ENCODE measurements at places on chromosomes 16 and 17.
A peak's percentile ranks its signal among the peaks of the same experiment; 100 is the strongest.

DNA sequence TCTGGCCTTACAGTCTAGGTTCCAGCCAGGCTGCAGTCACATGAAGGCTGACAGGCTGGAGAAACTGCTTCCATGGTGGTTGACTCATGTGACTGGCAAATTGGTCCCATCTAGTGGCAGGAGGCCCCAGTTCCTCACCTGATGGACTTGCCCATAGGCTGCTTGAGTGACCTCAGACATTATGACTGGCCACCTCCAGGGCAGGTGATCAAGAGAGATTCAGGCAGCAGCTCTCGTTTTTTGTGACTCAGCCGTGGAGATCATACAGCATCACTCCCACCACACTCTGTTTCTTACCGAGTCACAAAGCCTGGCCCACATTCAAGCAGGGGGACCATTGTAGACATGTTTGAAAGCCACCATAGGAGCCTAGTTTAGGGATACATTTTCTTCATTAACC, 34.5 kb downstream of the SIAH1 start:
- no peak for DNase-seq

- no peak for DNase-seq
These were observed 44.1 kb upstream of the RBFOX3 start for GRCh38 chr17:79654960-79655382.

DNA sequence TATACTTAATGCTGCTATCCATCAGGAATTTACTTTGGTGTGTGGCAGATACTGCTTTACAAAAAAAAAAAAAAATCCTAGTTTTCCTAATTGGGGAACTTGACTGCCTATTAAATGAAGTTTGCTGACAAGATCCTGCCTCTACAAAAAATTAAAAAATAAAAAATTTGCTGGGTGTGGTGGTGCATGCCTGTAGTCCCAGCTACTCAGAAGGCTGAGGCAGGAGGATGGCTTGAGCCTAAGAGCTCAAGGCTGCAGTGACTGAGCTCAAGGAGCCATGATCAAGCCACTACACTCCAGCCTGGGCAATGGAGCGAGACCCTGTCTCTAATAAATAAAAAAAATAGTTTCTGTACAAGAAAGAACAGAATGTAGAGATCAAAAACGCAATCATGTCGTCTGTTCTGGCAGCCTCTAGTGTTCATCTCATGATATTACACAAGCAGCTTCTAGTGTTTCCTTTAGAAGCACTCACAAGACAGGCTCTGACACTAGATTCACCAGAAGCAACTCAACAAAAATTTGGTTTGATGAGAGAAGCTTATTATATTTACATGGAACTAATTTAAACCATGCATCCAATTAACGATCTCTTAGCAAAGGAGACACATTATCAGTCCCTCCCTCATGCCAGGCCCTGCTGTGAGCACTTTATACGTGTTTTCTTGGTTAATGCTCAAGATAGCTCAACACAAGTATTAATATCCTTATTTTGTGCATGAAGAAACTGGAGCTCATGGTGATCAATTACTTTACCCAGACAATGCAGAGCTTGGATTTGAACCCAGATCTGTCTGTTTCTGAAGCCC, 6.8 kb upstream of the KRTAP17-1 start:
- peak; percentile 61 for DNase-seq

DNA sequence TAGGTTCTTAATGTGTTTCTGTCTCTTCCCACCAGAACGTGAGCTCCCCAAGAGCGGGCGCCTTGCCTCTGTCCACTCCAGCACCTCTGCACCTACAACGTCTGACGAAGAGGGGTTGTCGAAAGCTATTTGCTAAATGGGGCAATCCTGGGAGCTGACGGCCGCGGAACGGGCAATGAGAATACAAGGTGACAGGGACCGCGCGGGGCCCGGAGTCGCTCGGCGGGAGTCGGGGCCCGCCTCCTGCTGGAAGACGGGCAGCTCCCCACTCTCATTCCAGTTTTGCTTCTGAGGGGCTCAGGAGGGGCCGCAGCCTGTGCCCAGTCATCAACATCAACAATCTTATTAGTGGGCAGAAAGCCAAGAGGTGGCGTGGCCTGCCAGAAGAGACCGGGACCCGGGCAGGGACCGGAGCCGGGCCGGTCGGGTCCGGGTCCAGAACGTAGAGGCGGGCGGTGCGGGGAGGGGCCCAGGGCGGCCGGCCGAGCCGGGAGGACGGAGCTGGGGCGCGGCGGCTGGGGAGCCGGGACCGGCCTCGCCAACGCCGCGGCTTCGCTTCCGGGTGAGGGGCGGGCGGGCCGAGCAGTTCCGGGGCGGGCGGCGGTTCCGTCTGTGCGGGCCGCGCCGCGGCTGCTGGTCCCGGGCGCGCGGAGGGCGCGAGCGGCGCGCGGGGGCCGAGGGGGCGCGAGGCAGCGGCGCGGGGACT, at the start of gene MOSMO:
Gene MOSMO (plus strand): TSS at position 603 of the 706 bp plus-strand sequence. CDS start 191 bp downstream, outside the sequence.
- no peak for DNase-seq

- no peak for DNase-seq
These were observed 53.4 kb downstream of the MFSD11 start for GRCh38 chr17:76791053-76791980.

DNA sequence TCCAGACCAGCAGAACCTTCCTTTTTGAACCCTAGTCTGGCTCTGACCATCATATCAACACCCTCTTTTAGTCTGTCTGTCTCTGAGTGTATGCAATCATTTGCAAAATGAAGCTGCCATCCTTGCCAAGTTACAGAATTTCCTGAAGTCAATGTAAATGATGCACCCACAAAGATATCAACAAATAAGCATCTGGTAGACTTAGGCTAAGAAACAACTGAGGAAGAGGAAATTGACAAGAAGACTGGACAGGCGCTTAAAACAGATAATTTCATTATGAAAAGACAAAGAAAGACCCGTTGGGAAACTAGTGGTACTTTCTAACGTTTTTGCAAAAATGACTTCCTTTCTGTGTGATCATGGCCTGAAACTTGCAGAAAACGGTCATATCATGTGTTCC, 24.7 kb upstream of the CIITA start:
- no peak for DNase-seq

DNA sequence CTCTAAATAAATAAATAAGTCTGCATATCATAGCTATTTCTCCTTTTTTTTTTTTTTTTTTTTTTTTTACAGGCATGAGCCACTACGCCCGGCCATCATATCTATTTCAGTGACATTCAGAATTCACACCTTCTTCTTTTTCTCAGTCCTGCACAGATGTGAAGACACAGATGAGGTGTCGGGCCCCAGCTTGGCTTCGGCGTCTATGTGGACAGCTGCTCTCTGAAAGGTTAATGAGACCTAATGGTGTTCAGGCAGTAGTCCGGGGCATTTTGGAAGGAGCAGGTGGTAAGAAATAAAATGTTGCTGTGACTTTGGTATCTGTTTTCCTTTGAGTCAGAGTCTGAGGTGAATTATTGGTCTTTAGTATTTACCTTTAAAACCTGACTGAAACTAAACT, 23.6 kb downstream of the TANGO6 start:
- no peak for DNase-seq

- no peak for DNase-seq
These were observed 4.6 kb downstream of the C16orf78 start for GRCh38 chr16:49378238-49378637.

DNA sequence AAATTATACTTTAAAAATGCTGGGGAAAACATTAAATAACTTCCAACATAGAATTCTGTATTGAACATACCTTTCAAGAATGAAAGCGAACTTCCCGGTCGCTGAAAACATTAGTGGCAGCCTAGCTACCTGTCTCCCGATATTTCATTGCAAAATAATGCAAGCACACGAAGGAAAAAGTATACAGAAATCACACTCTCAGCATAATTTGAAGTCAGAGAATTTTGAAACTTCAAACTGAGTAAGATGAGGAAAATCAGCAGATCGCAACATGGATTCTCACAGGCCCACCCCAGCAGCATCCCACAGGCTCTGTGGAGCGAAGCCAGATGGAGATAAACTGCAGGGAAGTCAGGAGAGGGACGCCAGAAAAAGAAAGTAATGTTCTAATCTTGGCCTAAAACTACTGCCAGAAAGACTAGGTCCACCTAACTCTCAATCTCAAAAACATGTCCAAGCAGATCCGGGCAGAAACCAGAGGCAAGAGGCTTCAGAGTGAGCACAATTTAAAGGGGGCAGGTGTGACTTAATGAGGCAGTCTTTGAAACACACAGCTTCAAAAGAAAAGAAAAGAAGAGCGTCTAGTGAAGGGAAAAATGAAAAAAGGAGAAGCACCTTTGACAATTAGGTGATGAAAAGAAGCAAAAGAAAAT, 4.8 kb upstream of the GOSR1 start:
- no peak for DNase-seq

- no peak for DNase-seq
These were observed 184.9 kb downstream of the WWOX start for GRCh38 chr16:78284326-78284725.

DNA sequence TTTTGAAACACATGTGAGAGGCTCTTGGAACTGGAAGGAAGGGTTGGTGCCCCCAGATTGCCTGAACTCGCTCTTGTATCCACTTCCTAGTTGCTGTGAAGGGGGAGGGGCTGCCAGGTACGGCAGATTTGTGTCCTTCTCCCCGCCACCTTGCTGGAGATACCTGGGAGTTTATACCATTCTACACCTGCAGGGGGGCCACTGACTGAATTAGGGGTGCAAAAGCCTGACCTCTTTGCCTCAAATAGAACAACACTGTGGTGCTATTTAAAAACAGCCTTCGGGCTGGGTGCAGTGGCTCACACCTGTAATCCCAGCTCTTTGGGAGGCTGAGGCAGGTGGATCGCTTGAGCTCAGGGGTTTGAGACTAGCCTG, 35.1 kb upstream of the IL34 start:
- no peak for DNase-seq

DNA sequence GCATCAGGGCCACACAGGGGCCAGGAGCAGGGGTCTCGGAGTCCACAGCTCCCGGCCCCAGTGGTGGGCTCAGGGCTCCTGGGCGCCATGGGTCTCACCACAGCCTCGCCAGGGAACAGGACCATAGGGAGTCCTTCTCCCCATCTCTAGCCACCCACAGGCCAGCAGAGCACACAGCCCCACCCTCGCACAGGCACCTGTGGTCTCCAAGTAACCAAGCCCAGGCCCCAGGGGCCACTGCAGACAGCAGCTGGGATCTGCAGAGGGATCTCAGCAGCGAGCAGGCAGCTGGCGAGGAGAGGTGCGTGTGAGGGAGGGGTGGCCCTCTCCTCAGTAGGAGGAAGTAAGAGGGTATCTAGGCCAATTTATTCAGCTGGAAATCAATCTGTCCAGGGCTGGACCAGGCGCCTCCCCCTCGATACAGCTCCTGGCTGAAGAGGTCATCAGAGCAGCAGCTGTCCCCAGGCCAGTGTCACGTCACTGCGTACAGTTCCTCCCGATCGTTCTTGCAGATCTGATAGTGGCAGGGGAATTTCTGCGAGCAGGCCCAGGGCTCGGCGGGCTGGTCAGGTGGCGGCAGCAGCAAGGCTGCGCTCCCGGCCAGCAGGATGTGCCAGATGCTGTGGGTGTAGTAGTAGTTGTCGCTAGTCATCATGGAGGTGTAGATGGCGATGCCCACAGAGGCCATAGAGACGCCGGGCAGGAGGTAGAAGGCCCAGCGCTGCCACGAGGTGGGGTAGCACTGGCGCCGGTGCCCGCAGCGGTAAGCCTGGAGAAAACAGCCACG, 1.4 kb upstream of the MRPL28 start:
- no peak for DNase-seq

DNA sequence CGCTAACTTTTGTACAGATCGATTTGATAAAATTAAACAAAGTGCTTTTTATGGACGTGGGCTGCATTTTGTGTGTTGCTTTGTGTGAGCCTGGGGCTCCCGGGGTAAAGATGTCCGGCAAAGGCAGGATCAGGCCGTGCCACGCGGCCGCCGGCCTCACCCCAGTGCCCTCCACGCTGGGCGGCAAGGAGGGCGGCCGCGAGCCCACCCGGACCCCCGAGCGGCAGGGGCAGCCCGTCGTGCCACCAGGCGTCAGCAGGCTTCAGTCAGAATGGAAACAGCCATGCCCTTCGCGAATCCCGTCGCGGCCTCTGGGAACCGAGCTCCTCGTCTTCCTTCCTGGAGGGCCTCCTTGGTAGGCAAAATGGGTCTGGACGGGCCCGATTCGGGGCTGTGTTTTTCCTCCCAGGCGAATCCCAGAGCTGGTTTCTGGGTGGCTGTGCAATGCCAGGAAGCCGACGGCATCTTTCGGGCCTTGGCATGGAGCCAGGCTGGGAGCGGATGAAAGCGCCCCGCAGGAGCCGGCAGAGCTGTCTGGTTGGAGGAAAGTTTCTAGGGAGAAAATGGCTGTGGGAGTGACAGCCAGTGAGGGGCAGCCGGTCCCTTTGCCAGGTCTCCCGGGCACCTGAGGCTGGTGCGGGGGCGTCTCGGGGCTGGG, 5.5 kb downstream of the SOX8 start:
- DNase-seq, result no peak

- DNase-seq, result peak; percentile 40
These were observed 80.9 kb downstream of the PRKCA start for GRCh38 chr17:66383333-66383732.

GRCh38 chr16:83579436-83579835, 228.3 kb upstream of the HSBP1 start:
- no peak for DNase-seq

- no peak for DNase-seq
These were observed at the start of gene SEZ6L2 for GRCh38 chr16:29899516-29900101. TSS of gene SEZ6L2 (minus strand) at chr16:29899550. CDS start at chr16:29899019, 531 bp downstream.

- DNase-seq, result no peak
These were observed 5.6 kb upstream of the PVALEF start for GRCh38 chr17:81159611-81160265.

DNA sequence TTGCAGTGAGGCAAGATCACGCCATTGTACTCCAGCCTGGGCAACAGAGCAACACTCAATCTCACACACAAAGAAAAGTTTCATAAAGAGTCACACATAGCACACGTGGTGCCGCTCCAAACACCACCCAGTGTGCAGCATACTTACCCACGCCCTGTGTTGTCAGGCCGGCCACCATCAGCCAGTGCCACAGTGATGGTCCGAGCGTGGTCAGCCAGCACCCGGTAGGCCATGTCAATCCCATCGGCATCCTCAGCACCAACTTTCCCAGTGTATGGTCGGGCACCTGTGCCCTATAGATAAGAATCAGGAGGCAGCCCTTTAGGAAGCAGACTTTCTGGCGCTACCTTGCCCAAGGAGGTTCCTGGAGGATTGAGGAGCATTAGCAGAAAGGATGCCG, 17.7 kb upstream of the EXOSC6 start:
- no peak for DNase-seq

- DNase-seq, result no peak
These were observed 5.2 kb downstream of the RND2 start for GRCh38 chr17:43030137-43030767.

GRCh38 chr17:49659661-49660382, 18.1 kb downstream of the SPOP start:
- no peak for DNase-seq

DNA sequence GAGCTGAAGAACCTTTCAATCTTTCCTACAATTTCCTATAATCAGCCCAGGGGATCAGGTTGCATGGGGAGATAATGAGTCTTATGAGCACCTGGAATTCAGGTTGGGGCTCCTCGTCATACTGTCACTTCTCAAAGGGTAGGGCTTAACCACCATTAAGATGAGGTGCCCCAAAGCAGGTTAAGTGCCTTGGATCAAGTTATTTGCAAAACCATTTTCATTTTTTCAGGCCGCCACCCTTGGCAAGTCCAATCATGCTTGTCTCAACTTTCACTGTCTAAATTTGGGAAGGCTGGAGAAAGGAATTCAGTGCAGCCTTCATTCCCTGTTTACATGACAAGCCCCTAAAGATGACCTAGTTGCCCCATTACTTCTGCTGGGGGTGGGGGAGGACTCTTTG, 44.9 kb upstream of the TANGO6 start:
- no peak for DNase-seq

- DNase-seq, result no peak
These were observed 172.7 kb upstream of the CCL2 start for GRCh38 chr17:34082404-34082803.

- no peak for DNase-seq
These were observed 13.2 kb downstream of the XYLT2 start for GRCh38 chr17:50359005-50359699.

GRCh38 chr17:18267927-18268711, 7.7 kb downstream of the MIEF2 start:
- DNase-seq, result no peak

Measured in SK-N-MC (cell line).